ENCODE measurements at places on chromosomes 5 and 9.

DNA sequence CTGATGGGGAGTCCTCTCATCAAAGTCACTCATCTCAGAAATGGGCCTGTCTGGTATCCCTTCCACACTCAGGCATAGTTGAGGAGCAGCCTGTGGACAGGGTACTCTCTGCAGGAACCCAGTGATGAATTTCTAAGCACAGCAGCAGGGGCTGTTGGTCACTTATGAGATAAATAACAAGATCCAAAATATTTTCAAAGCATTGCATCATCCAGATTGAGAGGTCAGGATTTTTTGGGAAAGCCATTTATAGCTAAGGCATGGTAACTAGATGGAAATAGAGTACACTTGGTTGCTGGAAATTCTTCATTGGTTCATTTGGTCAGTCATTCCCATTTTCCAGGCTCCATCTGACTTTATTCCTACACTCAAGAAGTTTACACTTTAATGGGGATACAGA is 246.8 kb upstream of the RAI14 start:
- H3K36me3 ChIP-seq: no peaks in the 10 kb centered on the region
- H3K4me3 ChIP-seq: no peak overlapping the region
- H3K4me1 ChIP-seq: no peaks in the 10 kb centered on the region
- H3K27ac ChIP-seq: no peak overlapping the region
- DNase-seq: no peak

DNA sequence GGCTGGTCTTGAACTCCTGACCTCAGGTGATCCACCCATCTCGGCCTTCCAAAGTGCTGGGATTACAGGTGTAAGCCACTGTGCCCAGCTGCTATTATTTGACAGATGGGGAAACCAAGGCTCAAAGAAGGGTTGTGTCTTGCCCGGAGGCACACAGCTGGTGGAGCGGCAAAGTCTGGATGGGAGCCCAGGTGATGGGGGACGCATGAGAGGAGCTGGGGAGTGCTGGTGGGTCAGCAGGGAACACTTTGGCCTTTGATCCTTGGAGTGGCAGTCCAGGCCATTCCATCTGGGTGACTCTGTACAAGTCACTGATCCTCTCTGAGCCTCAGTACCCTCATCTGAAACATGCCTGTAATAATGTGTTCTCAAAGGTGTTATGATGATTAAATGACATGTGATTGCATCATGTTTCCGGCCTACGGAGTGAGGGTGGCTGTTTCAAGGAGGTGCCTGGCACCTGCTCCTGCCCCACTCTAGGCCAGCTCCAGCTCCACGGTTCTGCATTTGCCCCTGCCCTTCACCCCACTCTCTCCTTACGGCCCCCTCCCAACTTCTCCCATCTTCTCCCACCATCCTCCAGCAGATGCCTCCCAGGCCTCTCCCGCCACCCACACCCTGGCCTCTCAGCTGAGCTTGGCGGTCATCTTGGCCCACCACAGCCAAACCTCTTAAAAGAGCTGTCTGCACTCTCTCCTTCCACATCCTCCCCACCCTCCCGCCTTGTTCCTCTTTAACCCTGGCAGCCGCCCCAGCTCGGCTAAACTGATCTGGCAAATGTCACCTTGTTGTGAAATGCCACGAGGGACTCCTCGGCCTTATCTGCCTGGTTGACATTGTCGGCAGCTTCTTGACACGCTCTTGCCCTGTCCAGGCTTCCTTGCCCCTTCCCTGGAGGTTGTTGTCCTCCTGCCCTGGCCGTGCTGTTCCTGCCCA is 5.5 kb upstream of the DBN1 start:
- H3K4me1 ChIP-seq: peaks cover 27% of the 10 kb centered on the region
- no peak for DNase-seq
- no peaks in the 10 kb centered on the region for H3K27me3 ChIP-seq

DNA sequence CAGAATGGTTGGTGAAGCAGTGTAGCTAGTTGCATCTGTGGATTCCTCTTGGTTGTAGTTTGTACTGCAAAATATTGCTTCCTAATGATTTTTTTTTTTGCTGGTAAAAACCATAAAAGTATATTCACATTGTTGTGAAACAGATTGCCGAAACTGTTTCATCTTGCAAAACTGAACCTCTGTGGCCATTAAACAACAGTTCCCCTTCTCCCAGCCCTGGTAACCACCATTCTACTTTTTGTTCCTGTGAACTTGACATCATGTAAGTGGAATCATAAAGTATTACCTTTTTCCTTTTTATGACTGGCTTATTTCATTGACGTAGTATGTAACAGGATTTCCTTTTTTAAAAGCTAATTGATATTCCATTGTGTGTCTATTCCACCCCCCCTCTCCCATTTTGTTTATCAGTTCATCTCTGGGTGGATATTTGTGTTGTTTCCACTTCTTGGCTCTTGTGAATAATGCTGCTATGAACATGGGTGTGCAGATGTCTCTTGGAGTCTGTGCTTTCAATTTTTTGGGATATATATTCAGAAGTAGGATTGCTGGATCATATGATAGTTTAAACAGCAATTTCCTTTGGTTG is 11.8 kb downstream of the SUB1 start:
- H3K27ac ChIP-seq: peak overlapping the region; percentile 51
- H3K27me3 ChIP-seq: no peaks in the 10 kb centered on the region
- H3K4me3 ChIP-seq: no peak overlapping the region
- peaks cover 13% of the 10 kb centered on the region for H3K36me3 ChIP-seq

DNA sequence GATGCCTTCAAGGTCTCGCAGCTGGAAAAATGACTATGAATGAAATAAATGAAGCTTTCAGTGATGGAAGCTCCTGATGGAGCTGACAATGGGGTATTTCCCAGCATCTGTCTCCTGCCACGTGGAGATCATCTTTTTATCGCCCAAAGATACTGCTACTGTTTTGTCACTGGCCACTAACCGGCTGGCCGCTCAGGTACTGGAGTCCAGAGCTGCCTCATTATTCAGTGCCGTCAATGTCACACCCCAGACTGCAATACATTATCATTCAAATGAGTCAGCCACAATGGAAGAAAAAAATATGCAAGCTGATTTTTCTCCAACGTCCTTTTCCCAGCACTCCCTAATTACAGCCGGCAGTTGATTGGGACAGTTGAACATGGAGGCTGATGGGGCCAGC is 280.4 kb downstream of the ZSWIM6 start:
- no peak for DNase-seq
- H3K4me1 ChIP-seq: no peaks in the 10 kb centered on the region
- H3K36me3 ChIP-seq: no peaks in the 10 kb centered on the region
- H3K4me3 ChIP-seq: no peak overlapping the region
- H3K27ac ChIP-seq: no peak overlapping the region
- H3K27me3 ChIP-seq: no peaks in the 10 kb centered on the region

DNA sequence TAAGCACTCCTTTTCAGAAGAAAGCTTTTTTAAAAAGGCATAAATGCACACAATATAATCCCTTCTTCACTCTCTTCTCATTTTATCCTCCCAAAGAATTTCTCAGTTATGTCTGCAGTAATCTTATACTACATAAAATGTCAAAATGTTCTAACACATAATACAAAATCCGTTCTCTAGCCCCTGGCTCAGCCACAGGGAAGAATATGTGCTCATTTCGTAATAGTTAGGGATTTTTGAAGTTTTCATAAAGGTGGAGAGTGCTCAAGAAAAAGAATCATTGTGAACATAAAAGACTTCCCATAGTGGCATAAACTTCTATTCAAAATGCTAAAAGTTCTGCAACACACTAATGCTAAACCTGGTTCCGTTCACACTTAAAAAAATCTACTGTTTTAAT is 1410.7 kb upstream of the C9orf72 start:
- no peaks in the 10 kb centered on the region for H3K4me1 ChIP-seq
- H3K27me3 ChIP-seq: no peaks in the 10 kb centered on the region
- no peak for DNase-seq

- no peak overlapping the region for H3K4me3 ChIP-seq
- no peak overlapping the region for H3K27ac ChIP-seq
- no peaks in the 10 kb centered on the region for H3K4me1 ChIP-seq
- no peaks in the 10 kb centered on the region for H3K27me3 ChIP-seq
- no peaks in the 10 kb centered on the region for H3K36me3 ChIP-seq
- no peak for DNase-seq
These were observed 61.5 kb downstream of the TMEM167A start for GRCh38 chr5:83015676-83016075.

- no peak for DNase-seq
- H3K36me3 ChIP-seq: no peaks in the 10 kb centered on the region
- H3K4me1 ChIP-seq: no peaks in the 10 kb centered on the region
These were observed 94.7 kb upstream of the NUDT12 start for GRCh38 chr5:103657301-103657700.

DNA sequence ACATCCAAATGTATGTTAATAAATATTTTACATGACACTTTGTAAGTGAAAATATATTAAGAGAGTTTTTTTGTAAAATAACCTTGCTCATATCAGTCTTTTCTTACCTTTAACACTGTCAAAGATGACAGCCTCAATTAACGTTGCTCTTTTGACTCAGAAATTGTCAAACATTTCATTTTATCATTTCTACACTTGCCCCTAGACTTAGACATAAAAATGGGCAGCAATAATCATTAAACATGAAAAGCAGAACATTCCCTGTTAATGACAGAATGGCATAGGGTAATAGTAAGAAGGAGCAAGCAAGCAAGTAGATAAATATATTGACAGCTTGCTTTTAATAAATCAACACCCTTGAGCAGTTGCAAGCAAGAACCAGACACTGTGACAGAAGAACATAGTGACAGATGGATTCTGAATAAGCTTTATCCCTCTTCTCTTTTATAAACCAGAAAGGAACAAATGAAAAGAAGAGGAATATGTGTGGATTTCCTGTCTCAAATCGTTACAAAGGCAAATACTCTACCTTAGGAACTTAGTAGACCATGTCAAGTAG is 796.0 kb upstream of the CHD1 start:
- DNase-seq: no peak
- no peaks in the 10 kb centered on the region for H3K4me1 ChIP-seq
- H3K4me3 ChIP-seq: no peak overlapping the region
- no peak overlapping the region for H3K27ac ChIP-seq
